ENCODE measurements at places on chromosomes 5 and 9.

DNA sequence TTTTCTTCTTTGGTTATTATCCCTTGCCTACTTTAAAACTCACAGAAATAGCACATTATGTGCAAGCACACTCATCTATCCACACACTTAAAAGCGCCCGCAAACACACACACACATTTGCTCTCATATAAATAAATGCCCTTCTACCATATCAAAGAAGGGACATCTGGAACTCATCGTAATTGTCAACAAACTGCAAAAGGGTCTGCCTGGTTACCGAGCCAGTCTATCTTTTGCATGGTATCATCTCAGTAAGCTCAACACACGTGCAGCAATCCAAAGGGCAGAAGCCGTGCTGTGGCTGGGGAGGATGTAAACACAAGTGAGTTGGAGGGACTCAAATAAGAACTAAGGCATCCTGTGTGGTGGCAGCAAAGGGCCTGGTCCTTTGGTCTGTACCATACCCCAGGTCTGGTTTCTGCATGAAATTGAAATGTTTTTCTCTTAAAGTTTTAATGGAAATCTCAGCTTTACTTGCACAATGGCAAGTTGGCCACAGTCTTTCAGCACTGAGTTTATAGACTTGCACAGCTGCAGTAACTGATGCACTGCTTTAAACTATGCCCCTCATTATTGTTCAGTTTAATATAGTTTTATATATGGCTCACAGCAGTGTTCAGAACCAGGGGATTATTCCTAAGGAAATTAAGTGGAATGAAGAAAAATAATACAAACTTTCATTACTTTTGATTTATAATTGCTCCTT, 331.0 kb downstream of the ADAMTS6 start:
- DNase-seq = no peak

- no peak for DNase-seq
Observed at GRCh38 chr9:132456241-132456640, 46.2 kb downstream of the CFAP77 start.

GRCh38 chr9:33041432-33042188, 16.5 kb downstream of the DNAJA1 start:
- DNase-seq = no peak

DNA sequence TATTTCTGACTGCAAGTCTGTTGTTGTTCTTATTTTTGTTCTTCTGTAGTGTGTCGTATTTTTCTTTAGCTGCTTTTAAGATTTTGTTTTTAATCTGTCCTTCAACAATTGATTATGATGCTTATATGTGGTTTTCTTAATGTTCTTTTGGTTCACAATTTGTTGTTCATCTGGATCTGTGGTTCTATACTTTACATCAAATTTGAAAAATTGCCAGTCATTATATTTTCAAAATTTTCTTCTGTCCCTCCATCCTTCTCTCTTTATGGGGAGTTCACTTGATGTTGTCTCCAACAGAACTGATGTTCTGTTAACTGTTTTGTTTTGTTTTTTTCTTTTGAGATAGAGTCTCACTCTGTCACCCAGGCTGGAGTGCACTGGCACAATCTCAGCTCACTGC, 378.5 kb upstream of the CD180 start:
- DNase-seq = no peak

- DNase-seq = no peak
Observed at GRCh38 chr5:146006470-146007190, 70.3 kb downstream of the SH3RF2 start.

- DNase-seq = no peak
Observed at GRCh38 chr5:140110646-140110957, 3.3 kb upstream of the PURA start.

- no peak for DNase-seq
Observed at GRCh38 chr5:458547-459353, 15.8 kb downstream of the EXOC3 start.

- no peak for DNase-seq
Observed at GRCh38 chr5:173920024-173920753, 32.0 kb downstream of the CPEB4 start.

GRCh38 chr9:135606885-135607259, 32.5 kb downstream of the GLT6D1 start:
- no peak for DNase-seq

- DNase-seq = no peak
Observed at GRCh38 chr5:88833371-88834130, 49.4 kb downstream of the MEF2C start.

- DNase-seq = no peak
Observed at GRCh38 chr9:134321531-134321930, 4.7 kb upstream of the RXRA start.

DNA sequence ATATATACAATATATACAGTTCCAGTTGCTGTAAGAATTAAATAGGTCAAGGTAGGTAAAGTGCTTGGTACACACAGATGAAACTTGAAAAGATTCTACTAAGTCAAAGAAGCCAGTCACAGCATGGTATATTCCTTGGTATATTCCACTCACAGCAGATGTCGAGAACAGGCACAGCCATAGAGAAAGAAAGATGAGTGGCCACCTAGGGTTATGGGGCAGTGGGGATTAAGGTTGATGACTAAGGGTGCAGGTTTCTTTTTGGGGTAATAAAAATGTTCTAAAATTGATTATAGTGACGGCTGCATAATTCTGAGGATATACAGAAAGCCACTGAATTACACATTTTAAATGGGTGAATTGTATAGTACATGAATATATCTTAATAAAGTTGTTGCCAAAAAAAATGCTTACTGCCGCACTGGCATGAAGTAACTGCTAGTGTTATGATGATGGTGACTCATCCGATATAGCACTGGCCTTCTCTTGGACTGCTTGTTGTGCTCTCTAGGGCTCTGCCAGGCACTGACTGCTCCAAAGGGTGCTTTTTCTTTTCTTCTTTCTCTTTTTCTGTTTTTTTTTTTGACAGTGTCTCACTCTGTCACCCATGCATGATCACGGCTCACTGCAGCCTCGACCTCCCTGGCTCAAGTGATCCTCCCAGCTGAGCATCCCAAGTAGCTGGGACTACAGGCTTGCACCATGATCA, 23.5 kb downstream of the TBC1D2 start:
- peak; percentile 39 for DNase-seq

DNA sequence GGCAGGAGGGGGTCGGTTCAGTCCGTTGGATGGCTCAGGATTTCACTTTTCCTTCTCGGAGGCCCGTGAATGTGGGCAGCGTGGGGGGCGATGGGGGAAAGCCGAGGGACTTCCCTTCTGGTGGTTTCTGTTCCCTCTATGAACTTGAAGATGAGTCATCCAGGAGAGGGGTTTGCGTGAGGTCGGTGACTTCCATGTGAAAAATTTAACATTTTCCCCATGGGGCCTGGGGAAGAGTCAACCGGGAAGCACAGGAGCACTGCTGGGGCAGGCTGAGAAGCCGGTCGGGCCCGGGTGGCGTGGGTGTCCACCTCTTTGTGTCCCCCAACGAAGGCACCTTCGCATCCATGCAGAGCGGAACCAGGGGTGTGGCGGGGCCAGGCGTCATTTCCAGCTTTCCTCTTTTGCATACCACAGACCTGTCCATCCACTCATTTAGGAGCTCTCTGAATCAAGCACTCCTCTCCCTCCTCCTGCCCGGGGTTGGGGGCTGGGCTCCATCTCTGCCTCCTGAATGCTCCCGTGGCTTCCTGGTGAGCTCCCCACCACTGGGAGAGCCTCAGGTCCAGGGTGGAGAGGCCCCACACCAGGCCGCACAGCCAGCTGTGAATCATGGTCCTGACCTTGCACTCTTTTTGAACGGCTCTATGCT, 68.4 kb downstream of the ANKRD33B start:
- no peak for DNase-seq

GRCh38 chr9:93304574-93305496, 120.9 kb downstream of the WNK2 start:
- DNase-seq = peak; percentile 3

DNA sequence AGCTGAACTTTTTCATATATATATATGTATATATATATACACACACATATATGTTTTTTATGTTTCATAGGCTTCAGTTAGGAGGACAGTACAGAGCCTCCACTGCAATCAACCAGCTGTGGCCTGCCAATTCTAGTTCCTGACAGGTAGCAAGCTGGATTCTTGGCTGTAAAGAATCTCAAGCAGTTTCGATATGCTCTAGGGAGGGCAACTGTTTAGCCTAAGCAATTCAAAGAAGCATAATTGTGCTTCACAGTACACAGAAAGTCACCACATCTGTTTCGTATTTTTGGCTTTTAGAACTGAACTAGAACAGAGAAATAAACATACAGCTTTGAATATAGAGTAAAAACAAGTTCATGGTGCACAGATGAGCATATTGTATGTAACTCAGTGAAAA, 152.4 kb upstream of the ARRDC3 start:
- DNase-seq = no peak

DNA sequence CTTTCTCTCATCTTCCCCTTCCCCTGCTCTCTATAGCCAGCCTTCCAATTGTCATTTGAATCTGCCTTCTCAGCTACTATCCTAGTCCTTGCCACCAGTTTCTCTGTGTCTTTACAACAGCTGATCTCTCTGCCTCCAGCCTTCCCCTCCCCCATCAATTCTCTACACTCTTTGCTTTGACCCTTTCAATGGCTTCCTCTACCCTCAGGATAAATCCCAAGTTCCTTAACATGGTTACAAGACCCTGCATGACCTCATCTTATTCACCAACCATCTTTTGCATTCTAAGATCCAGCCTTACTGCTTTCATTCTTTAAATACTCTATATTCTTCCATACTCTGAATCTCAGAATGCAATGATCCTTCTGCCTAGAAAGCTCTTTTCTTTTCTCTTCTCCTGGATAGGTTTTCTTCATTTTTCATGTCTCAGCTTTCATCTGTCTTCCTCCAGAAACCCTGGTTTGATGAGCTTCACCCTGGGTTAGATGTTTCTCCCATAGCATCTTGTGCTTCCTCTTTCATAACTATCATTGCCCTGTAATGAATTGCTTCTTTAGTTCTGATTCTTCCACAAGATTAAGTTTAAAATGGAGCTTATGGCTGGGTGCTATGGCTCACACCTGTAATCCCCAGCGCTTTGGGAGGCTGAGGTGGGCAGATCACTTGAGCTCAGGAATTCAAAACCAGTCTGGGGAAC, 58.6 kb upstream of the ZSWIM6 start:
- no peak for DNase-seq

Data from amniotic stem cell (primary cell).